ENCODE measurements at places on chromosomes 11 and 22.
A peak's percentile ranks its signal among the peaks of the same experiment; 100 is the strongest.

GRCh38 chr22:30005213-30005857, 74.9 kb upstream of the HORMAD2 start:
- peak; percentile 78 for DNase-seq

DNA sequence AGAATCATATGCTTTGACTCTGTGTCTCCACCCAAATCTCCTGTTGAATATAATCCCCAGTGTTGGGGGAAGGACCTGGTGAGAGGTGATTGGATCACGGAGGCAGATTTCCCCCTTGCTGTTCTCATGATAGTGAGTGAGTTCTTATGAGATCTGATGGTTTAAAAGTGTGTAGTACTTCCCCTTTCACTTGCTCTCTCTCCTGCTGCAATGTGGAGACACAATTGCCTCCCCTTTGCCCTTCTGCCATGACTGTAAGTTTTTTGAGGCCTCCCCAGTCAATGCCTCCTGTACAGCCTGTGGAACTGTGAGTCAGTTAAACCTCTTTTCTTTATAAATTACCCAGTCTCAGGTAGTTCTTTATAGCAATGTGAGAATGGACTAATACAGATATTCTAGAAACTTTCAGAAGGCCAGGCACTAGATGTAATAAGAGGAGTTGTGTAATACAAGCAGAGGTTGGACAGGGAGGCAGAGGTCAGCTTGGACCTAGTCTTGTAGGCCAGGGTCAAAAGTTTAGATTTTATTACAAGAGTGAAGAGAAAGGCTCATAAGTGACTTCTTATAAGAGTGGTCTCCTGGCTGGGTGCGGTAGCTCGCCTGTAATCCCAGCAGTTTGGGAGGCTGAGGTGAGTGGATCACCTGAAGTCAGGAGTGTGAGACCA, 9.3 kb upstream of the SERPING1 start:
- peak; percentile 50 for DNase-seq

DNA sequence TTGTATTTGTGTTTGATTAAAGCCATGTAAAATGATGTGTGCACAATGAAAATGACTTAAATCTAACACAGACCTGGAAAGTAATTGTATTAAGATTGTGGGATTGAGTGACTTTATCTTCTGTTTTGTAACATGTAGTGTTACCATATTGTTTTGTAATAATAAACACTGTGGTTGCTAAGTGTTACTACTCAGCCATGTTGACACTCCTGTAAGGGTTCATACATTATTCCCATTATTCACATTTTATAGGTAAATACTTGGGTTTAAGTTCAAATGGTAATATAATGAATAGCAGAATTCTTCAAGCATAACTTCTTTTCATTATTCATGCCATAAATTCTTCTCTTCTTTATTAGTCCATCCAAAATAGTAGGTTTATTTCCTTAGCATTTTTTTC, 69.0 kb downstream of the ZC3H12C start:
- DNase-seq = no peak

DNA sequence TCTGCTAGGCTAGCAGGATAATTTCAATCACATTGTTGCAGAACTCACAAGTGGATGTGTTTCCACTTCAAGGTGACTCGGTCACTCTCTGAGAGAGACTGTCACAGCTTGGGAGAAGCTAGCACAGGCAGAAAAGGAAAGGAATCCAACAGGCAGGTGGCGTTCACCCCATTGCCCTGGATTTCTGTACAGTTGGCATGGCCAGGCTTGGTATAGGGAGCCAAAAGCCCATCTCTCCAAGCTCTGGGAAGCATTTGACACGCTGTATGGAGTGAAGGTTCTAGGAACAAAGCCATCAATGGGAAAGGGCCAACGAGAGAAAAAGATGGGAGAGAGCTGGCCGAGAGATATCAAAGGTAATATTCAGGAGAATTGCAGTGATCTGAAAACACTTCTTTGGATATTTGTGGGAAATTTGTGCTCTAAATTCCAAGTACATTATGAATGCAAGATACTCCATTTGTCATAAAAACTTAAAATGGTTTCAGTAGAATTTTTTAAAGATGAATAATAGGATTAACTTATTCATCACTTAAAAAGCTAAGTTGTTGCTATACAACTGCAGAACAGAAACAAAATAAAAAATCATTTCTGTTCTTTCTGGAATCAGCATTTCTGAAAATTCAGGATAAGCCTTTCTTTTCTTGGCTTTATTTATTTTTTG, 223.5 kb upstream of the NTM start:
- DNase-seq = no peak

- no peak for DNase-seq
Measured at GRCh38 chr11:65437436-65438227, 15.0 kb downstream of the NEAT1 start.

DNA sequence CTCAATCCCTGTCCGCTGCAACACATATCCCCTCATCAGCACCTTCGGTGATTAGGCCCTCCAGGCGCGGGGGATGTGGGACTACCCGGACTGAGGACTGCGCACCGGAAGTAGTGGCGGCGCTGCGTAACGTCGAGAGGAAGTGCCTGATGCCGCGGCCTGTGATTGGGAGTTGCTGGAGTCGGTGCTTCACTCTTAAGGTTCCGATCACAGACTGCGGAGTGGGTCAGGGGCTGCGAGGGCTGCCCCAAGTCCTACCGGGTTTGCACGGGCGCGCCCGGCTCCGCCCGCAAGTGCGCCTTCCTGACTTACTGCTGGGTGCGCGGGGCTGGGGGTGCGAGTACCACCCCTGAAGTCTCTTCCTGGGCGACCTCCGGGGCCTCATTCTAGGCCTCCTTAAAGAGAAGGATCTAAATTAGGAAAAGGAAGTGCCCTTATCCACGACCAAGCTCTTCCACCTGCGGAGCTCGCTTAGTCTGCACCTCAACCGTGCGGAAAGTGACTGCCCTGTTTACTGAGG, at the start of gene ALKBH3:
TSS of gene ALKBH3 (plus strand) at position 192 of the 520 bp plus-strand sequence. CDS start 1,822 bp downstream, outside the sequence.
- peak; percentile 96 for DNase-seq

GRCh38 chr11:125892071-125892470, 4.6 kb downstream of the HYLS1 start:
- no peak for DNase-seq

DNA sequence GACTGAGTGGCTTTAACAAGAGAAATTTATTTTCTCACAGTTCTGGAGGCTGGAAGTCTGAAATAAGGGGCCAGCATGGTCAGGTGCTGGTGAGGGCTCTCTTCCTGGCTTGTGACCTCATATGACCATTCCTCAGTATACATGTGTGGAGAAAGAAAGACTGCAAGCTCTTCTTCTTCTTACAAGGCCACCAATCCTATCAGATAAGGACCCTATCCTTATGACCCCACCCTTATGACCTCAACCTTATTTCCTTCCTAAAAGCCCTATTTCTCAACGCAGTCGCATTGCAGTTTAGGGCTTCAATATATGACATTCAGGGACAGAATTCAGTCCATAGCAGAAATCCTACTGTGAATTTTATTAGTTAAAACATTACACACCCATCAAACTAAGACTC, 124.4 kb upstream of the RAG2 start:
- no peak for DNase-seq

DNA sequence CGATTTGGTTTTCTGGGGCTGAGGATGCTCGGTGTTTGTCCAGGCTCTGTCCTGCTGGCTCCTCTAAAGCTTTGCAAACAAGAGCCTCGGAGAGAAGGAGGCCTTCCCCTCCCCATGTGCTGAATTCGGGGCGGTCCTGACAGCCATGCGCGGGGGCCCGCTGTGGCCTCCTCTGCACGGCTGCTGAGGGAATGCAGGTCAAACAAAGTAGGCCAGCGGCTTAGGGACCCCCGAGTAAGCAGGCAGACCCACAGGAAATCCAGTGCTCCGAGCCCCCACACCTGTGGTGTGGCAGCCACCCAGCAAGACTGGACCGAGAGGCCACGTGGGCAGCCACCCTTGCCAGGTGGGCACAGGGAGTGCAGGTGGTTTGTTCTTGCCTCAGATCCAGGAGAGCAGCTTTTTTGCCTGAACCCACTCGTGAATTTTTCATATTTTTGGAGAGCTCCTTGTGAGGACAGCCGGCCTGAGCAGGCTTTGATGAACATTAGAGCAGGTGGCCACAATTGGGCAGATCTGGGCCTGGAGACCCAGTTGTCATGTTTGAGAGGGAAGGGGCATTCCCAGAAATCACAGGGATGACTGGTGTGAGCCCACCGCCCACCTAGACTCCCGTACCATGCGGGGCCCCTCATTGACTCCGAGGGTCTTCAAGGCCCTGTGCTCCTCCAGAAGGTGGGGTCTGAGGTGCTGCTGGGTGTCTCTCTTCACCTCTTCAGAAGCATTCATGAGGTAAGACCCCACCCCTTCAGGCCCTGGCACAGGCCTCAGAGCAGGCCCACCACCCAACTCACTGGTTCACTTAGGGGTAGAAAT, 43.0 kb upstream of the KCNQ1OT1 start:
- no peak for DNase-seq

DNA sequence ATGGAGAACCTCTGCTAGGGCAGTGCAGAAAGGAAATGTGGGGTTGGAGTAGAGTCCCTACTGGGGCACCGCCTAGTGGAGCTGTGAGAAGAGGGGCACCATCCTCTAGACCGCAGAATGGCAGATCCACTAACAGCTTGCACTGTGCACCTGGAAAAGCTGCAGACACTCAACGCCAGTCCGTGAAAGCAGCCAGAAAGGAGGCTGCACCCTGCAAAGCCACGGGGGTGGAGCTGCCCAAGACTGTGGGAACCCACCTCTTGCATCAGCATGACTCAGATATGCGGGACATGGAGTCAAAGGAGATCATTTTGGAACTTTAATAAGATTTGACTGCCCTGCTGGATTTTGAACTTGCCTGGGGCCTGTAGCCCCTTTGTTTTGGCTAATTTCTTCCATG, 8.7 kb downstream of the TSKU start:
- no peak for DNase-seq

GRCh38 chr11:76589964-76590950, 80.3 kb downstream of the LRRC32 start:
- no peak for DNase-seq

DNA sequence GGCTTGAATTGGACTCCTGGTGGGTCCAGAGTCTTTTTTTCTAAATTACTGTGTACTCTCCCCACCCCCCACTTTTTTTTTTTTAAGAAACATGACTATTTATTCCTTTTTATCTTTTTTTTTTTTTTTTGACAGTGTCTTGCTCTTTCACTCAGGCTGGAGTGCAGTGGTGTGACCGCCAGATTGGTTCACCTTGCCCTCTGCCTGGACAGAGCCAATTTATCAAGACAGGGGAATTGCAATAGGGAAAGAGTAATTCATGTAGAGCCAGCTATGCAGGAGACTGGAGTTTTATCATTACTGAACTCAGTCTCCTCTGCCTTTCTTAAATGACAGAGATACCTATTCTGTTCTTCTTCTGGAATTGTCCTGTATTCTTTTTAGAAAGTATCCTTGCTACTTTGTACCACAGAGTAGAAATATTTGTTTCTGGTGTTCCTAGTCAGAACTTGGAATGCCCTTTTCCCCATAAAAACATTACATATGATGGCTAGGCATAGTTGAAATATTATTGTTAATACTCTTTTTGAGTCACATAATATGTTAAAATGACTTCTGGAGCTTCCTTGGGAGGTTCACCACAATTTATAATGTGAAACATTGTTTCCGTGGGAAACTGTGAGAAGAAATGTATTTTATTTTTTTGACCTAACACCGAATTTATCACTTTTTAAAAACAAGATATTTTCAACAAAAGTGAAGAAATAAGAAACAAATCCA, 95.6 kb downstream of the UVRAG start:
- no peak for DNase-seq
